Activated naive CD4-positive, alpha-beta T cell treated with anti-CD3 and anti-CD28 coated beads, Interleukin-2, amount 50 U/mL, for 16 hours (primary cell): ENCODE measurements at places on chromosomes 1 and 21.

DNA sequence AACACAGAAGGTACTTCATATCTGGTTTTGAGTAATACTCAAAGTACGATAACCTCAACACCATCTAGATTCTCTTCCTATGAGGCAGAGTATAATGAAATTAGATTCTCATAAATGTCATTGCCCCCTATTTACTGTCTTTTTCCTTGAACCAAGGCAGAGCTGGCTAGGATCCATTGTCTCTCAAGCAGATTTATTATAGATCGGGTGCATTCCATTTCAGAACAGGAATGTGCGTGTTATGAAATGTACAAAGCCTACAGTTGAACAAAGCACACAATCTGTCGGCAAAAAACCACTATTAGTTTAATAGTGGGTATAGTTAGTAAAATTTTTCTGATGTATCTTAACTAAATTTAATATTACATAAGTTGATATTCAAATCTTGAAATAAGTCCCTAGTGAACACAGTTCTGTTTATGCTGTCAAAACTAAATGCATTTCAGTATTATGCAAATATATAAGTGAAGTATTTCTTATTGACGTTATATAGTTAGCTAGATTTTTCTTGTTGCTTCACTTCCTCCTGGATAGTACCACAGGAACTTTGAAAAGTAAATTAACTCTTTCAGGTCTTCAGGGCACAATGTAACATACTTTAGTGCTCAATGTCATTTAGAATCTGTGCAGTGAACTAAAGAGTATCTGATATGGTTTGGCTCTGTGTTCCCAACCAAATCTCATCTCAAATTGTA lies 92.1 kb downstream of the DDAH1 start:
- no peak for DNase-seq

GRCh38 chr1:14970115-14970798 lies 183.3 kb upstream of the TMEM51 start:
- no peak for DNase-seq

GRCh38 chr1:70327306-70328076 lies 27.0 kb downstream of the ANKRD13C start:
- DNase-seq: no peak

DNA sequence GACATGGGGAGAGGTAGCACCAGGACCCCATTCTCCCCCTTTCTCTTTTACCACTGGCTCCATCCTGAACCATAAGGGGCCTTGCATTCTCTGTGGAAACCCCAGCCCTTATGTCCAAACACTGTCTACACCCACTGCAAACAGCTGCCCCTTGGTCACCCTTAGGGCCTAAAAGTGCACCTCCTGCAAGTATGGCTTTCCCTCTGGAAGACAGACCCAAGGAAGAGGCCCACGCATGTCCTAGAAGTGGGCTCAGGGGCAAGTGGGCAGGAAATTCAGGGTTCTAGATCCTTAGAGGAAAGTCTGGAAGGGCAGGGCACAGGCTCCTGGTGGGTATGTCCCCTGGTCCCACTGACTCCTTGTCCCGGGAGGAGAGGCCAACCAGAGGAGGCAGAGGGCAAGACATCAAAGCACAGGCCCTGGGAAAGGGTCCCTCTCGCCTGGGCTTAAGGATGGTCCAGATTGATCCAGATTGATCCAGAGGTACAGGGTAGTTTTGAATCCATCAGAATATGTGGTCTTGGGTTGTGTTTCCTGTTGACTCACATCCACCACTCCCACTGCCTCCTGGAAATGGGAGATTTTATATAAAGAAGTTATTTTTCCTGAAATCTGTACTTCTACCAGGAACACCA lies 150.9 kb downstream of the GRIK3 start:
- no peak for DNase-seq

- DNase-seq: no peak
These were observed 1.5 kb downstream of the CCN1 start for GRCh38 chr1:85581802-85582686.

- DNase-seq: no peak
These were observed 1.1 kb downstream of the THRAP3 start for GRCh38 chr1:36225283-36225899.

GRCh38 chr21:41438425-41439113 lies 12.5 kb downstream of the MX1 start:
- DNase-seq: no peak

DNA sequence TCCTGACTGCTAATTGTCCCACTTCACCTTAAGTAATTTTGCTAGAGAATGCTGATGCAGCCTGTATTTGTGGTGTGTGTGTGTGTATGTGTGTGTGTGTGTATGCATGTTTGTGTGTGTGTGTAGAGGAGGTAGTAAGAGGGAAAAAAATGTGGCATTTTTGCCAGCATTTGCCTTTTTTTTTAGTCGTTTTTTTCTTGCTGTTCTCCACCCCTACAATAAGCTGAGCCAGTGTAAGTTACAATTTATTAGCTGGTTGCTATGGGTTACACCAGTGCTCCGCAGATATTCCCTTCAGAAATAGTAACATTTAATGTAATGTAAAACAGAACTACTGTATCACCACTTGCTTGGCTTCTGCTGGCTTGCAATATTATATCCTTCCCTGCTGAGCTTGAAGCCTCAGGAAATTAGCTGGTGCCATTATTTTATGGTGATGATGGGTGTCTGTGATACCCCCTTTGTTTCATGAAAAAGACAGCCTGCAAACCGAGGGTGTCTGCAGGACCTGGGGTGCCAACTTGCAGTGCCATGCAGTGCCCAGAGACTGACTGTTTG lies 23.4 kb upstream of the IGSF3 start:
- no peak for DNase-seq
